ENCODE measurements at places on chromosomes 7 and 10.

- DNase-seq, result peak; percentile 67
These were observed 68.9 kb upstream of the FOXK1 start for GRCh38 chr7:4612939-4613841.

GRCh38 chr10:32298075-32298812 is 48.7 kb downstream of the EPC1 start:
- DNase-seq, result peak; percentile 36

DNA sequence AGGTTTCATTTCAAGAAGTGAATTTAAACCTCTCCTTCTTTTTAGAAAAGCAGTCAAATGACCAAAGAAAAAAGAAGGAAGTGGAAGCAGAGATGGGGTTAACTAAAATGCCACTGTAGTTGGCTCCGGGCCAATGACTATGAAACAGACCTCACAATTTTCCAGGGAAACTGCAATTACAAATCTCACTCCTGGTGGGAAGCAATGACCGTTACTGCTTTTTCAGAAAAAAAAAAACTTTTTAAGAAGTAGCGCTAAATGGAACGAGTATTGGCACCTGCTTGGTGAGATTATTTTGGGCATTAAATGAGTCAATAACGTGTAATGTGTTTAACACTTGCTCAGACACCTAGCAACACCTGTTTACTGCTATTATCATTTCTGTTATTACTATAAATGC is 1.2 kb downstream of the SFRP4 start:
- DNase-seq, result no peak

GRCh38 chr10:132972986-132973902 is 30.9 kb upstream of the CFAP46 start:
- DNase-seq, result no peak

DNA sequence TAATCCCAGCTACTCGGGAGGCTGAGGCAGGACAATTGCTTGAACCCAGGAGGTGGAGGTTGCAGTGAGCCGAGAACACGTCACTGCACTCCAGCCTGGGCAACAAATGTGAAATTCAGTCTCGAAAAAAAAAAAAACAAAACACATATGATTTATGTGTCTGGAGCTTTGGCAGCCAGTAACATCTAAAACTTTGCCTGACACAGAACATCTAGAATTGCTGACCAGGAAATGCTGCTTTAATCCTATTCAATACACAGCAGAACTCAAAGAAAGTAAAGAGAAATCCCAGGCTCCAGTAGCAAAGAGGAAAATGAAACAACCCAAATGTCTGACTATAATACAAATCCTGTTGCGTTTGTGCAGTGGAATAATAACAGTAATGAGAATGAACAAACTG is 4.5 kb upstream of the CCDC6 start:
- DNase-seq, result no peak

DNA sequence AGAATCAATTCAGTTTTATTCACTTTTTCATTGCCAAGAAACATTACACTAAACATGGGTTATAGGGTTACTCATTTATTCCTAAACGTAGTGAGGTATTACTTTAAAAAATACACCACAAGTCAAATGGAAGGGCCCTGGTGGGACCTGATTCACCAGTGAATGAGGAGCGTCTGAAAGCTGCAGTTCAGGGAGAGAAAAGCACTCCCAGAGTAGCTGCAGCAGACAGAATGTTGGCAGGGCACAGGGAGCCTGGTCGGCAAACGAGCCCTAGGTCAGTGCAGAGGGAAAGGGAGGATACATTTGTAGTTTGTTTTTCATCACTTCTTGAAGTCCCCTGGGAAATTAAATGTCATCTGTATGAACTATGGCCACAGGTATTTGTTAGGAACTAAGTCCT is 361.7 kb upstream of the ETV1 start:
- no peak for DNase-seq

DNA sequence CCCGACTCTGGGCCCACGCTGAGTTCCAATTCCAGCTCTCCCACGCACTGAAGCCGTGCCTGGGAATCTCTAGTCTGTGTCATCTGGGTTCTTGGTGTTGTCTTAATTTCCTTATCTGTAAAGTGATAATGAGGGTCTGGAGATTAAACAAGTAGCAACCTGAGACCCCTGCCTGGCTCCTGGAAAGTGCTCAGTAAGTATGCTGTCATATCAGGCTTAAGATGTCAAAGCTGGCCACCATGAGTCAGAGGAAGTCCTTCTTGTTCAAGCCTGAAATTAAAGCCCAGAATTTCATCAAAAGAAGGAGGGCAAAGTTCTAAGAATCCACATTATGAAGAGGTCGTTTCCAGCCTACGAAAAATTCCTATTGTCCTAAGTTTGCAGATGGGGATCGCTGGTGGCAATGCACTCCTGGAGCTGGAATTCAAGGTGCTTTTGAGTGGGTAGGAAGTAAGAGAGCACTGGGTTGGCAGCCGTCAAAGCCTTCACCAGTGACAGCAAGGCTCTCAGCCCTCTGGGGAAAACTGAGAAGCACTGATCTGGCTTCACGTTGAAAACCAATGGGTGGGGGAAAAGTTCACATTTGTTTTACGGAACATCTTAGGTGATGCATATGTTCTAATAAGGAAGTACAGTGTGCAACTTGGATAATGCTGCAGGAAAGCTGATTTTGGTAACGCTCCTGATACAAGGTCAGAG is 50.3 kb upstream of the NCAPG2 start:
- no peak for DNase-seq

GRCh38 chr7:1883031-1883761 is 213.1 kb downstream of the ELFN1 start:
- DNase-seq, result peak; percentile 100

DNA sequence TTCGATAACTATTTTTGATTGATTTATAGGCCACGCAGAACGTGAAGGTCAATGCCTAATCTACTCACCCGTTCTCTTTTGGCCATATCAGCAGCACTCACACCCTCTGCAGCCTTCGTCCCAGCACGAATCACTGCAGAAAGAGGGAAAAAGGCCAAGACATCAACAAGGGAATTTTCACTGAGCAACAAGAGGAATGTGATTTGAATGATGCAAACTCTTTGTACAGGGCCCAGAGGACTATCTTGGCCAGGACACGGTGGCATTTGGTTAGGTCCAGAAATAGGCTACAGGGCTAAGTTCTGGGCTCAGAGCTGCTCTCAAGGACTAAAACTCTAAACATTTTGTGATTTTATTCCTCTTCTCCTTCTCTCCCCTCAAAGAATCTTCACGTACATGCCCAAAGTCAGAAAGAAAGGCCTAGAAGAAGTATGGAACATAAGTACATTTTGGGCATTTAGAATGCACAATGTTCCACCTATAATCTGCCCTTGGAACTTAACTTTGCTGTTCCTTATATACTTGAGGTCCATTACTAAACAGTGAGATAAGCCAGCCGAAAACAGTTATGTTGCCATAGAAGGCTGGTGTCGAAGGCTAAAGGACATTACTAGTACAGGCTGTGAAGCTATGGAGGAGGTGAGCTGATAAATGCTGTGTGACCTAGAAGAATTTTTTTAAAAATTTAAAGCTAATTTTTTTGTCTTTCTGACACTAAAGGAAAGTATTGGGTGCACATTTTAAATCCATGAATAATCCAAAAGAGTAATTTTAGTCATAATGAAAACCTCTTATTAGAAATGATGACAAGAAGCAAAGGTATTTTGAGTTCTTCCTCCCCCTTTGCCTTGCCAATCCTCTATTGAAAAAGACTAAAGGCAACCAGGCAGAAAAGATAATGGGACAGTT is 20.0 kb downstream of the RBM28 start:
- DNase-seq, result no peak

DNA sequence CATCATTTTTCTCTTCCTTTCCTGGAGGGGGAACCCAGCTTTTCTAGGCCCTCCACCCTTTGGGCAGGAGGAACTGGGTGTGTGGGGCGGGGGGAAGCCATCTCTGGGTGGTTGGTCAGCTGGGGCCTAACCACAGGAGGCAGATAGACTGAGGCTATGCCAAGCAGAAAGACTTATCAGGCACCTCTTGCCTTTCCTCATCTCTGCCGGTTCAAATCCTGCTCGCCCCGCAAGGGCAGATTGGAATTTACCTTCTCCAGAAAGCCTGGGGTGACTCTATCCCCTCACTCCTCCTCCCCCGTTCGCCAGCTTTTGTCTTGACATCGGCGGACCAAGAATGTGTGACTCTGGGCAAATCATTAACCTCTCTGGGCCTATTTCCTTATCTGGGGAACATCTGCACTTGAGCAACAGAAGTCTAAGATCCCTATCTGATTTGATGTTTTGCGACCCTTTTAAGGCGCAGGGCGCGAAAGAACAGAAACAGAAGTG is 584 bp upstream of the GARS1 start:
- peak; percentile 60 for DNase-seq

DNA sequence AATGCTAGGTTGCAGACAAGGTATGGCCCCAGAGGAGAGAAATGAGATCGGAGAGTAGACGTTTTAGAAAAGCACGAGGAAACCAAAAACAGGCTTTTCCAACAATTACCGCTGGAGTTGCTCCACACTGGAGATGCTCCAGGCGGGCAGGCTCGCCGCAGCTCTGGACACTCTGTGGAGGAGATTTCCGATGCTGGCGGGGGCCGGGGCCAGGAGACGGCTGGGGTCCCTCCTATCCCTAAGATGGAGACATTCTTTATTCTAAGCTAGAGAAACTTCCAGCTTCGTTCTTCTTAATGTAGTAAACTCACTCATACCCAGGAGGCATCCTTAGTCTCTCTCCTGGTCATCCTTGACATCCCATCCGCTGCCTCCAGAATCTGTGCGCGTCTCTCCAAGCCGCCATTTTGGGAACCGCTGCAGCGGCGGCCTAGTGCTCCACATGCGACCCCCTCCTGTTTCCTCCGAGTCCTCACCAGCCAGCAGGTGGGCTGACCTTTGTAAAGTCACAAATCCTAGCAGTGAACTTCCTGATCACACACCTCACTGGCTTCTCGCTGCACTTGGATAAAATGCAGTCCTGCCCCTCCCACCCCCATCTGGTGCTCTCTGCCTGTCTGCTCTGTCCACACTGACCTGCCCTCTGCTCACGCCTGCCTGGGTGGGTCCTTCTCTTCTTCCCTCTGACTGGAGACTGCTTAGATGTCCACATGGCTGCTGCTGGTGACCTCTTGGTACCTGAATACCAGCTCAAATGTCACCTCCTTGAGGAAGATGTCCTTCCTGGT is 11.9 kb downstream of the PYROXD2 start:
- no peak for DNase-seq
